WTC11 (cell line): ENCODE measurements at places on chromosomes 3 and 15.
A peak's percentile ranks its signal among the peaks of the same experiment; 100 is the strongest.

- no peak for DNase-seq
Observed at GRCh38 chr3:110344487-110344886, 727.1 kb upstream of the NECTIN3 start.

DNA sequence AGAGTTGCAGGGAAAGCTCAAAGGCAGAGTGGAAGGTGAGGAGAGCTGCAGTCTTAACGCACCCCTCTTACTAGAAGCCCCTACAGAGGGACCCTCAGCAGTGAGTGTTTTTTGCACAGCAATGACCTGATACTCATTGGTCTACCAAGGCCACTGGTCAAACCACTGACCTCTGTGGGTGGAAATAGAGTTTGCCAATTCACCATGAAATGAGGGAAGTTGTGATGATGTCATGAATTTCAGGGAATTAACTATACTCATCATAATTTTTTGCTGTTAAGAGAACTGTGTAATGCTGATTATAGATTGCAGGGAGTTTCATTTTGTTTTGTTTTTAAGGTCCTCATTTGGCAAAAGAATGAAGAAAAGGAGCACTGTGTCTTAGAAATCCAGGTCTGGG lies 101.7 kb upstream of the SMAD3 start:
- no peak for DNase-seq

- no peak for DNase-seq
Observed at GRCh38 chr15:89991312-89991711, 9.8 kb upstream of the ZNF710 start.

DNA sequence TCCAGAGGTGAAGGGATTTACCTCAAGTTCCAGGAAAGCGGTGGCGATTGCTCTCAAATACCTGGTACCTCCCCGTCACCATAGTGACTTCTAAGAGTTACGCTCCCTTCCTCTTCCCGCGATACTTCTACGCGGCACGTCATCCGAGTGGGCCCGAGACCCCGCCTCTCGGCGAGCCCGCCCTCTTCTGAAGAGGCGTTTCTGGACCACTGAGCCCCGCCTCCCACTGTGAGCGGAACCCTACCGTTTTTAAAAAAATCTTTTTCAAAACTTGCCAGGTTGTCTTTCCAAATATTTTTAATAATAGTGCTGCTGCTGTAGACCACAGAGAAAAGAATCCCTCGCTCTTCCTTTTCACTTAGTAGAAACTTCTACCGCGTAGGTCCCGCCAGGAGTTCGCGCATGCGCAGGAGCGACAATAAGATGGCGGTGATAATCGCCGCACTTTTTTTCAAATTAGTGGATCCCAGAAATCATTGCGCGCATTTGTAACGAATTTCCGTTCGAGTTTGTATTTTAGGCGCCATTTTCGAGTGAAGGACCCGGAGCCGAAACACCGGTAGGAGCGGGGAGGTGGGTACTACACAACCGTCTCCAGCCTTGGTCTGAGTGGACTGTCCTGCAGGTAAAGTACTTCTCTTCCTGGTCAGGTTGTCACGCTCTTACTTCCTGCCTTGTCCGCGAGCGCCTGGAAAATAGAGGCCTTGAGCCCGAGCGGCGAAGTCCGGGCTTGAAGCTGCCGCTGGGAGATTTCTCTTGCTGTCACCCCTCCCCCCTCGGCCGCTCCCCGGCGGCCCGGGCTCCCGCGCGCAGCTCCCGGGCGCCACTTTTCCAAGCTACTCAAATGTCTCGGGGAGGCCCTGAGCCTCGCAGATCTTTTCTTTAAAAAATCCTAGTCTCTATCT lies at the start of the genes IFT80 and SMC4:
Gene IFT80, minus strand, starts transcription at position 101 of the 905 bp plus-strand sequence. CDS start 14,625 bp downstream, outside the sequence.
Gene SMC4, plus strand, starts transcription at position 526 of the 905 bp plus-strand sequence. CDS start 1,177 bp downstream, outside the sequence.
- DNase-seq: peak; percentile 96

DNA sequence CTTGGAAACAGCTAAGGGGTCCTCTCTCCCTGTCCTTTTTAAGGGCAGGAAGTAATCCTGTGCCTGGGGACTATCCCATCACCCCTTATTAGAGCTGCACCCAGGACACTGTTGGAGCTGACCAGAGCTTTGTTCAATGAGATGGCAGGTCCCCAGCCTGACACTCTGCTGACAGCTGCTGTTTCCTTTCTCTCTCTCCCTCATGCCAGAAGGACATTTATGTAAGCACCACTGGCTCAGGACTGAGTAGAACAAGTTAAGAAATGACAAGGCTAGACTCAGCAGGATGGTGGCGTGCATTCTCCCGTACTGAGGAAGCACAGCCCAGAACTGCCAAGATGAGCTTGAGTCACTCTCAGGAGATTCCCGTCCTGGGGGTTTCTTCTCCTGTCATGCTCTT lies 17.3 kb downstream of the GJD2 start:
- no peak for DNase-seq

DNA sequence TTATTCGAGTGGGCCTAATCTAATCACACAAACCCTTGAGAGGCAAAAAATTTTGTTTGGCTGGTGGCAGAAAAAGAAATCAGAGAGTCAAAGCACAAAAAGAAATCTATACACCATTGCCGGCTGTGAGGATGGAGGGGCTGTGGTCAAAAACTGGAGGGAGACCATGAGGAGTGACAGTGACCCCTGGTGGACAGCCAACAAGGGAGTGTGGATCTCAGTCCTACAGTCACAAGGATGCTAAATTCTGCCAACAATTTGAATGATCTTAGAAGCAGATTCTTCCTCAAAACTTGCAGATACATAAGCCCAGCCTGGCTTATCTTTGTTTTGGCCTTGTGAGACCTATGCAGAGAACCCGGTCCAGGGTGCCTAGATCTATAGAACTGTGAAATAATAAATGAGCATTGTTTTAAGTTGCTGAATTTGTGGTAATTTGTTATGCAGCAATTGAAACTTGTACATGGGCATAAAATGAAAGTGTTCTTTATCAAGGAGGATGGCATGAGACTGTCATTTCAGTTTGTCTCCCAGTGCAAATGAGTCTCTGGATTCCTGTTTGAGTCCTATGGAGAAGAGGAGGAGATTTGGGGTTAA lies 103.0 kb upstream of the ARHGEF26 start:
- DNase-seq: peak; percentile 76

- DNase-seq: no peak
Observed at GRCh38 chr3:112437146-112438022, 61.9 kb downstream of the BTLA start.

DNA sequence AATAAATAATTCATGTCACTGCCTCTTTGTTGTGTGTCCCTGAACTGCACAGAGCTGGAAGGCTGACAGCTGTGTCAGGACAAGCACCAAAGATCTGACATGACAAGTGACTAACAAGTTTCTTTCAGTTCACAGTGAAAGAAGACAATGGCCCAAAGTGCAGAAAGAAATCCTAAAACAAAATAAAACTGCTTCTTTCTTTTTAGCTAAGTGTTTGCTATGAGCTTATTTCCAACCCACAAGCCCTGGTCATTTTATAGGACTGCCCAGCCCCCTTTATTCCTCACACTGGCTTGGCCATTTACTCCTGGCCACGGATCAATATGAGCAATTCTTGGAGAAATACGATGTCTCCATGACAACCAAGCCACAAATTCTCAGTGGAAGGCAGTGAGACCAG lies 238.5 kb downstream of the WDR72 start:
- no peak for DNase-seq

- no peak for DNase-seq
Observed at GRCh38 chr3:124597979-124598378, 132.3 kb upstream of the UMPS start.

- no peak for DNase-seq
Observed at GRCh38 chr3:174193604-174194003, 665.5 kb upstream of the NAALADL2 start.

- DNase-seq: no peak
Observed at GRCh38 chr3:174202561-174202960, 656.6 kb upstream of the NAALADL2 start.

GRCh38 chr3:41521010-41521655 lies 321.8 kb downstream of the CTNNB1 start:
- no peak for DNase-seq

- no peak for DNase-seq
Observed at GRCh38 chr3:56087451-56088053, 380.7 kb downstream of the ERC2 start.

DNA sequence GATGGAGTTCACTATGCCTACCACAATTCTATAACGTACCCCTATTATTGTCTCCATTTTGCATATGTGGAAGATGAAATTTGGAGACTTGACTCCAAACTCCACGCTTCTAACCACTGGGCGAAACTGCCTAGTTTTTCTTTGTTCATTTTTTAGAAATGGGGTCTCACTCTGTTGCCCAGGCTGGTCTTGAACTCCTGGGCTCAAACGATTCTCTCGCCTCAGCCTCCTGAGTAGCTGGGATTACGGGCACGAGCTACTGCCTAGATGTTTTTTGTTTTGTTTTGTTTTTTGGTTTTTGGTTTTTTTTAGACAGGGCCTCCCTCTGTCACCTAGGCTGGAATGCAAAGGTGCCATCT lies 584 bp upstream of the RPL32 start:
- DNase-seq: no peak

DNA sequence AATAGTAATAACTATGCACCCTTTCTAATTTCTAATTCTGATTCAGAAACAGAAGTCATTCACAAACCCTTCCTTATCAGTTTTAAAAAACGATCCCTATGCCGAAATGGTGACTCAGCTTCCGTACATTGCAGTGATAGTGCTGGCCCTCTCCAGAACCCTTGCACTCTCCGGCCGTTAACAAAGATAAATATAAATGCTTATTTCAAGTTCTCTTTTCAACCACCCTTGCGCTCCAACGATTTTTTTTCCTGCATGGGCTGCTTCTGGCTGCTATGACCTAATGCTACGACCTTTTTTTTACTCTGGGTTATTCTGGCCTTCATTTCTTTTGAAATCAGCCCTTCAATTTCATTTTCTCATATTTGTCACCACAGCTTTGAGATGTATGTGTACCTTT lies 646.2 kb downstream of the NTRK3 start:
- DNase-seq: no peak

- no peak for DNase-seq
Observed at GRCh38 chr3:140359233-140359995, 318.4 kb upstream of the TRIM42 start.

DNA sequence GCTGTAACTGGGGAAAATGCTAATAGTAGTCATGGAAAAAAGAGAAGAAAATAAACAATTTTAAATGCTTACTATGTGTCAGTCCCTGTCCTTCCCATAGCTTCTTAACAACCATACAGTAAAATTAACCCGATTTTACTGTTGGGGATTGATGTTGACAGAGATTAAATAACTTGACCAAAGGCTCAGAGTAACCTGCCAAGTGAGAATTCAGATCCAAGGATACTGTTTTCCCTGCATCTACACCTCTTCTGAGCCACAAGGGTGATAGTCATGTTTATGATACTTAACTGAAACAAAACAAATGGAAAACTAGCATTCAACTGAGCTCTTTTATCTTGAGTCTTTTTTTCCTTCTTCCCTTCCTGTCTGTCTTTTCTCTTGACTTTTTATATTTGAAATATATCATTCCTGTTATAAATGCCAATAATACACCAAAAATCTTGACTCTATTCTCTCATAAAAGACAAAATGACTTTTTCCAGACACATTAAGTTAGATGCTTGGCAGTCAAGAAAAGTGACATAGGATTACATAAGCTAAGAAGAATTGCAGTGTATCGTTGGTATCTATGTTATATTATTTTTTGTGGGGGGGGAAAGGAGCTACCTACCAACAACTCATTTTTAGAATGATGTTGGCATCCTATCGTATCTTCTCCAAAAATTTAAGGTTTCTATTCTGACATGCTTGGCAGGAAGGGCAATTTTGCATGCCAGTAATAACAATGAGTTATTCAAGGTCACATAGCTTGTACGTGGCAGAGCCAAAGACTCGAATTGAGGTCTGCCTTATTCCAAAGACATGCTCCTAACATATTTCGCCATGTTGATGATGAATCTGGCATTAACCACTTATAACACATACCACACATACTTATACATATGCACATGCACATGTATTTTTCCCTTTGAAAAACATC lies 306.6 kb upstream of the KCNH8 start:
- DNase-seq: no peak

- DNase-seq: no peak
Observed at GRCh38 chr3:52313188-52313773, 2.8 kb upstream of the DNAH1 start.

DNA sequence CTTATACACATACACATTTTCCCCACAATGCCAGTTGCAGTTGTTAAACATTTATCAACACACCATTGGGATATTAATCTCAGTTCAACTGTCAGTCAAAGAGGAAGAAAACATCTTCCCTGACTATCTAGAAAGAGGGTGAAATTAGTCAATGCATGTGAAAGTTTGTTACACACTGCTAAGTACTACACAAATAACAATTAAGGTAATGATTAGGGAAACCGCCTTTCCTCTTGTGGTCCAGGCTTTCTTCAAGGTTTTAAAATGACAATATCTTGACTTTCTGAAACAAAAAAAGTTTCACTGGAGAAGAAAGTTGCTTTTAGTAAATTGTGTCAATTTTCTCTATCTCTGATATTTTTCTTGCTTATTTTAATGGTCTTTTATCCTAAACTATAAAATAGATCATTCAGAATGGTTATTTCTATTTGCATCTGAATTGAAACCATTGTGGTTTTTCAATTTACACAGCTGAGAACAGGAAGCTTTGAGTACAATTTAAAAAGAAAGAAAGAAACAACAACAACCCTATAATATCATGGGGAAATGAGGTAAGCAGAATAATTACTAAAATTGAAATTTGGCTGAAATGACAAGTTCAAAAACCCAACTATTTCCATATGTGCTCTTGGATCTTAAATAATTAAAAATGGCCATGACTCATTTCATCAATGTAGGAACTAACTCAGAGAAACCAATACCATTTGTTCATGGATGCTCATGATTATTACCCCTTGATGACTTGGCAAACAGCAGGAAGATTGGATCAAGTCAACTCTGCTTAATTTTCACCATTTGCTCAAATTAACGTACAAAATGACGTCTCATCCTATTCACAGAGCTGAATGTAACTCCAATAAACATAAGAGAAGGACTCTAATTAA lies 31.7 kb downstream of the GPR149 start:
- no peak for DNase-seq

GRCh38 chr3:156252656-156253055 lies 132.3 kb downstream of the KCNAB1 start:
- no peak for DNase-seq
